ENCODE measurements at places on chromosomes 12 and 14.

- peak; percentile 43 for DNase-seq
Observed at GRCh38 chr12:21527451-21528180, 1.5 kb downstream of the SPX start.

DNA sequence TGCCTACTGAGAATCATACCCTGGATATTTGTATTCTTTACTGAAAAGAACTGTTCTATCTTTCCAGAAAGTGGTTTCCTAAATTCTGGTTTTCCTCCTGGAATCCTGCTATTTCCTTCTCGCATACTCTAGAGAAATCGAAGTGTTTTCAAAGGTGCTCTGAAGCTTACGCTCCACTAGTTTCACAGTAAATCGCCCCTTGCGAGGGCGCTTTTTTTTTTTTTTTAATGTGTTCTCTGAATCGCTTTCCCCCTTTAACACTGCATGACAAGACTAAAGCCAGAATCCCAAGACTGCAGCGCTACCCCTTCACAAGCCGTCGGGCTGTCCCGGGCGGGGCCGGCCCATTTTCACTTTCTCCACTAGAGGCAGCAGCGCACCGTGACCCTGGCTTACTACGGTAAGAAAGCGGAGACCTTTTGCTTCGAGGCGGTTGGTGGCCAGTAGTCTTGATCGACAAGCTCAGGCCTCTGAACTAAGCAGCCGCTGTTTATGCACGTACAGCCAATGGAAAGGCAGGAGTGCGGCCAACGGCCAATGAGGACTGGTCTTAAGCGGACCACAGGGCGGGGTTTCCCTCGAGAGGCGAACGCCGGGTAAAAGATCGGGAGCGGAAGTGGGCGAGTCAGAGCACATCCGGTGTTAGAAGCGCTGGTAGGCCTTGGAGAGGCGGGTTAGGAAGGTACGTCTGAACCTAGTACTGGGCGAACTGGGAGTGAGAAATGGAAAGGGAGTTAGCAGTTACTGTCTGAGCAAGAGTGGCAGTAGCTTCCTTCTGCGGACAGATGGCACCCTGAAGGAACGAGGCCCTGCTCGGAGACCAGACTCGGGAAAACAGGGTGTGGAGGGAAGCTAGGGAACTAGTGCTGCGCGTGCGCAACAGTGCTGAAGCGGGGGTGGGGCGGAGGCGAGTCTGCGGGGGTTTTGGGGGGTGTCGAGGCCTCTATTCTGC is at the start of gene TMBIM6:
TSS of gene TMBIM6 (plus strand) at position 628 of the 952 bp plus-strand sequence. CDS start 10,937 bp downstream, outside the sequence.
- DNase-seq, result peak; percentile 38

DNA sequence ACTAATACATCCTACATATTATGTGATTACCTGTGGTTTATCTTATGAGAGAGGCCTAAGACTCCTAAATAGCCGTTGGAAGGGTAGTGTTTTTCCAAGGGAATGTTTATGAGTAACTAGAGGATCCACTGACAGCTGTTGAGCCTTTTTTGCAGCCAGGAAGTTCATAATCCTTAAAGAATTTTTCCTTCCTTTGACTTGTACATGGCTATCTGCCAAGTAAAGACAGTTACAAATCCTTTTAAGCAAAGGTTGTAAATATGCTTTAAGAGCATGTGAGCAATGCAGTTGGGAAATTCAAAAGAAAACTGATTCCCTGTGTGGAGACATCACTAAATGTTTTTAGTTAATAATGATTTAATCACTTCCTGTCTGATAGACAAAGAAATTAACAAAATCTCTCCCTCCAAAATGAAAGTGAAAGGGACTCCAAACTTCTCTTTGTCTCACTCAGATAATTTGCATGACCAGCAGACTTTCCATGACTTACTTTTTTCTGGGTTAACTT is 333.8 kb downstream of the PDZRN4 start:
- DNase-seq, result no peak

GRCh38 chr14:67710209-67710608 is 8.5 kb downstream of the RDH12 start:
- DNase-seq, result no peak

DNA sequence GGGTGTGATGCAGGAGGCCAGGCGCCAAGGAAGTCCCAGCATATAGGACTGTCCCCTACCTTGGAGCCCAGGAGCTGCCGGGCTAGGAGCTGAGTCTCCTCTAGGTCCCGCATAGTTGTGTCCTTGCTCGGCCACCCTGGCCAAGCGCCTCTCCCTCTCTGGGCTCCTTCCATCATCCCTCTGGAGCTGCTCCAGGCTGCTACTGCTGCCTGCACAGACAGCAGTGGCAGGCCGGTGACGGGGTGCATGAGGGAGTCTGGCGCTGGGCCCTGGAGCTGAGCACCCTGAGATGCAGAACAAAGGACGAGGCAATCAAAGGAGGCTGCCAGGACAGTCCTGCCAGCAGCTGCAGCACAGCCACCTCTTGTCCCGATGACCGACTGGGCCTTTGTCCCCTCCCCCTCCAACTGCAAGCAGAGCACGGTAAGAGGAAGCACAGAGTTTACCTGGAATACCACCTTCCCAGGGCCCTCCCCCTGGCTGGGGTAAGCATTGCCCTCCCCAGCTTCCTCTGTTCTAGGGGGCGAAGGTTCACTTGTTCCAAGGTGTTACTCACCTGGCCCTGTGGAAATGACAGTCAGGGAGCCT is 10.4 kb downstream of the DTX1 start:
- no peak for DNase-seq

- DNase-seq, result peak; percentile 57
Observed at GRCh38 chr12:132837693-132838409, 9.2 kb upstream of the GOLGA3 start.

GRCh38 chr12:20109676-20110075 is 258.7 kb upstream of the PDE3A start:
- no peak for DNase-seq

DNA sequence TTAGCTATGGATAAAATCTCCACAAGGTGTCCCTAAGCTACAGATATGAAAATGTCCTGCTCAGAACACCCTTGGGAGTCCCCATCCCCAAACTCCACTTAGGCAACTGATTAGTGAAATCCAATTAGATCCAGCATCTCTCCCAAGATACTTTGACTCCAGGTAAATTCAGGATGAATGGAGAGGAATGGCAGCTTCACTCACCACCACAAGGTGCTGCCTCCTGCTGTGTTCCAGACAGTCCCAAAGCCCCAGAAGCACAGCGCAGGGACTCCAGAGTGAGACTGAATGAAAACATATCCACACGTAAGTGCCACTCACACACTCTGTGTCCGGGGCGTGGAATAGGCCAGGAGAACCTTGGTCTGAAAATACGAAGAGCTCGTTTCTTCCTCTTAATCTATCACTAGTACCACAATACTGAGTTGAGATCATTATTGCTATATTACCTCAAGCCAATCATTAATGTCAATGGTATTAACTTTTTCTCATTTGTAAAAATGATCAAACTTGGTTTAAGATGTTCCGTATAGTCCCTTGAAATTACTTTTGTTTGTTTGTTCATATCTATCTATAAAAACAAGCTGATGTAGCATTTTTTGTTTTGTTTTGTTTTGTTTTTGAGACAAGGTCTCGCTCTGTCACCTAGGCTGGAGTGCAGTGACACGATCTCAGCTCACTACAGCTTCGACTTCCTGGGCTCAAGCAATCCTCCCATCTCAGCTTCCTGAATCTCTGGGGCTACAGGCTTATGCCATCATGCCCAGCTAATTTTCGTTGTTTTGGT is 70.0 kb upstream of the BICD1 start:
- DNase-seq, result no peak

DNA sequence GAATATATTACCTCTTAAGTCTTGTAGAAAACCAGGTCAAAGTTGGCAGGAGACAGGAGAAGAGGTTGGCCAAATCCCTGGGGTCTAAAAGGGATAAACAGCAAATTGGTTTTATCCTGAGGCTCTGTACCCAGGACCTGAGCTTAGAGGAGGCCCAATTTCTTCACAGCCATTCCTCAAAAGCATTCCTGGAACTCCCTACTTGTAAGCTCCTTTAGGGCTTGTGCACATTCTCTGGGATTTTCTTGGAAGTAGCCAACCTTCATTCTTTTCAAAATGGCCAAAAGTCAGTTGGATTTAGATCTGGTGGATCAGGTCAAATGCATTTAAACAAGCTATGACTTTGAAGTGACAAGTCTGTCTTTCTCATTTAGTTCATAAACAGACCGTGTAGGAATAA is 152.1 kb upstream of the PLXNC1 start:
- no peak for DNase-seq

- no peak for DNase-seq
Observed at GRCh38 chr14:103273145-103273744, 60.8 kb upstream of the EIF5 start.

GRCh38 chr12:62194616-62195015 is 65.6 kb upstream of the USP15 start:
- no peak for DNase-seq

- no peak for DNase-seq
Observed at GRCh38 chr14:103132381-103133209, 9.3 kb downstream of the TNFAIP2 start.

DNA sequence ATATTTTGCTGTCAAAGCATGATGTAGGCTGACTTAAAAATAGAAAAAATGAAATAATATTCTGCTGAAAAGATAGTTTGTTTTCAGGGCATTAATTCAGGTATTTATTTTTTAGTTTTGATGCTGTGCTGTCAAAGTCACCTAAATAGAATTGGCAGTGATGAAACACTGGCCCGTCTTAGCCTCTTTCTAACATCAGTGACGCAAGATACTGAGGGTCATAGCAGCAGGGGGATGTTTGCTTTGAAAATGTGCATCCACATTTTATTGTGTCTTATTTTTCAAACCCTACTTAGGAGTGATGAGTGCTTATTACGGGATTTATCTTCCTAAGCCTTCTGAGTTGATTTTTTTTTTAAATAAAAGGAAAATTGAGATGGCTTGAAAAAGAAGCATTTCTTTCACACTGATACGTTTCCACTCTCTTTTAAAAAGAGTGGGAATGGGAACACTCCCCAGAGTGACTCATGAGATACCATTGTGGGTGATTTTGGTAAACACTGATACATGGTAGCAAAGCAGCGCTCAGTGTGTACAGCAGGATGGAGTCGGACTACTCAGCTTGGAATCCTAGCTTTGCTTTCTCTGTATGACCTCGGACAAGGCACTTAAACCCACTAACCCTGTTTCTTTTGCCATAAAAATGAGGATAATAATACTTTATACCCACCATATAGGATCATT is 290.8 kb downstream of the ERC1 start:
- no peak for DNase-seq

- DNase-seq, result no peak
Observed at GRCh38 chr12:31321897-31322228, 4.1 kb downstream of the SINHCAF start.

DNA sequence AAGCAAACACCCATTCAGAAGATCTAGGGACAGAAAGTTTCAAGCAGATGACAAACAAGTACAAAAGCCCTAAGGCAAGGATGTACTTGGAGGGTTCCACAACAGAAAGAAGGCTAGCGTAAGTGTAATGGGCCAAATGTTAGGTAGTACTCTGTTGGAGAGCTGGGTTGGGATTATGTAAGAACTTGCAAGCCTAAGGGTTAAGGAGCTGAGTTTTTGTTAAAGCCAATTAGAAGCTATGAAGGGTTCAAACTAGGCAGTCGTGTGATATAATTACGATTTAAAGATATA is 41.4 kb downstream of the HECTD1 start:
- no peak for DNase-seq

DNA sequence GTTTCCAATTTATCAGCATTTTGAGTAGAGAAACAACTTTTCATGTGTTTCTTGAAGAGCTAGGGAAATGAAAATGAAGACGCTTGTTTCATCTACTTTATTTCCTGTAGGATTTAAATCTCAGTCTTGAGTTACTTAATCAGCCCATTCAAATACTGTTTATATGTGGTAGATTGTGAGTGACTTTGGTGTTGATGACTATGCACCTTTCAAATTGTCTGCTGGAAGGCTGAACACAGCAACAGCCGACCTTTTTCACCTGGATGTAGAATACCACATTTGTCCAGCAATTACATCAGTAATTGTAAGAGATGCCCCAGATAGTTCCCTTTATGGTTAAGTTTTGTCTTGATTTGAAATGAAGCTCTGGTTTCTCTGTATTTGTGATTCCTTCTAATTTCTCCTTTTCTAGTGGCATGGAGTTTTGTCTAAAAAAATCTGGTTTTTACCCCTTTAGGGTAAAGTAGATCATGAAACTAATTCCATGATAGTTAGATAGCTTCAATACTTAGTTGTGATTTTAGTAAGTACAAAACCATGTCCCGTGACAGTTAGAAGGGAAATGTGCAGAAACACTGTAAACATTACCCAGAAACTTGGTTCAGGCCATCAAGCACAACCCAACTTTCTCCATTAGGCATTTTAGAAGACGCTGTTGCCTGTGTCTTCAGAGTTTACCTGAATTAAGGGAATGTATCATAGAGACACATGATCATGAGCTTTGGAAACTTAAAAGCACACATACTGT is 165.0 kb downstream of the SRGAP1 start:
- no peak for DNase-seq

Data from D721Med (cell line).